Liver (tissue), 10 donors: ENCODE measurements at places on chromosomes 6 and 20.

GRCh38 chr6:17705428-17705777 is 1.3 kb downstream of the NUP153 start:
- DNase-seq: peak; percentile 53

GRCh38 chr20:62768551-62769287 is 27.6 kb upstream of the MRGBP start:
- no peak for DNase-seq

GRCh38 chr6:96760153-96760687 is 77.1 kb downstream of the GPR63 start:
- no peak for DNase-seq

DNA sequence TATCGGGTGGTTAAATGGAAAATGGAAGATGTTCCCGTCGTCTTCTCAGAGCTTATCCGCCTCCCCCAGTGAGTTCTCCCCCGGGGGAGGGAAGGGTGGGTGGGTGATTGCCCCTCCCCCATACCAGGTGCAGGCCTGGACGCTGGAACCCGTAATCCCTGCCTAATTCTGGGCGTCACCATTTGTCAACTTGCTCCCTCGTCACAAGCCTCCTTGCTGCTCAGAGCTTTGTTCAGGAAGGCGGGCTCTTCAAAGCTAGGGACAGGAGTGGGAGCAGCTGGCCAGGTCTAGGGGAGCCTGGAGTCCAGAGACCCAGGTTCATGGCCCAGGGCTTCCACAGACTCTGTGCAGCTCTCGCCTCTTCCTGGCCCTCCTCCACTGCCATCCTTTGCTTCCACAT is 25.6 kb downstream of the CDH22 start:
- DNase-seq: no peak

DNA sequence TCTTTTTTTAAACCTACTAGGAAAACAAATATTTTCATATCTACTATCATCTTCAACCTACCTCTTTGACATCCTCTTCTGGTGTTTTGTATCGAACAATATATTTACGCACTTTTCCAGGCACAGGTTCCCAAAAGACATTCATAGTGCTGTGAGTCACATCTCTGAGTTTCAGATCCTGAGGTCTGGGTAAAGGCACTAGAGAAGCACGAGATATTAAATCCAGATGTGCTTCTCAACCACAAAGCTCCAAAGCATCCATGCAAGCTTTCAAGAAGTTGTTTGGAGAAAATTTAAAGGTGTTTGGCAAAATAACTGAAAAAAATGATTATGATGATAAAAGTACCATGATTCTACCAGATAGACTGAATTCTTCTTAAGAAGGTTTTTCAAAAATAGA is 62.7 kb downstream of the COL12A1 start:
- no peak for DNase-seq

DNA sequence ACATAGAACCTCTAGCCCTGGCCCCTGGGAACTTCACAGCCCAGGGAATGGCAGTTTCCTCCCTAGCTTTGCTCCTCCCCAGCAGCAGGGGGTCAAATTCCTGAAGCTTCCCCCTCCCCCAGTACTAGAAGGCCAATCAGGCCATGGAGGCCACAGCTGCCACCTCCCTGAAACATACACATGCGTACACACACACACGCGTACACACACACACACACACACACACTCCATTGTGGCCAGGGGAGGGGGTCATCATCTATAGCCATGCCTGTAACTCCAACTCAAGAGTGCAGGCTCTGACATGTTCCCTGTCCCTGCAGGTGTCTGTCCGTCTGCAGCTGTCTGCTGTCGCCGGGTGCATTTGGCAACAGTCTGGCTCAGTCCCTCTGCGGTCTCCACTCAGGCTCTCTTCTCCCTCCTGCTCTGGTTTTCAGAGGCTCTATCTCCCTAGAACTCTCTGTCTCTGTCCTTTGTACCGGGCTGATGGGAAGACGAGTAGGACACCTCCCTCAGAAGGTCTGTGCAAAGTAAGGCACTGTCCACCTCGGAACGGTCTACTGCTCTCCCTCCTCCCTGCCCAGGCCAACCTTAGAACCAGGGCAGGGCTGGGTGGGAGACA is 1.4 kb downstream of the LRFN2 start:
- no peak for DNase-seq

GRCh38 chr6:167420858-167421766 is 96.2 kb downstream of the TTLL2 start:
- DNase-seq: no peak

DNA sequence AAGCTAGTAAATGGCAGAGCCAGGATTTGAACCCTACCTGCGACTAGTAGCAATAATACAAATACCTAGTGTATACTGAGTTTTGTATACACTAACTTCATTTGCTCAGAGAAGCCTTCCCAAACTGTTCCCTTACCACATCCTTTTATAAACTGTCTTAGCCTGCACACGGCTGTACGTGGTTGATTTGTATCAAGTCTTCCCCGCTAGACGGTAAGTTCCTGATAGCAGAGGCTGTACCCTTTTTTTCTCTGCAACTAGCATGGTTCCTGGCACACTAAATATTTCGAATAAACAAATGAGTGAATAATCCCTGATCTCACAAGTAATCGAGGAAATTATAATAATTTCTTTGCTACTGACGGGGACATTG is 636 bp downstream of the RTF2 start:
- DNase-seq: no peak

GRCh38 chr20:60009826-60010616 is 51.8 kb downstream of the CDH26 start:
- DNase-seq: no peak

- DNase-seq: no peak
These were observed 92.6 kb downstream of the CDC5L start for GRCh38 chr6:44480097-44480541.

DNA sequence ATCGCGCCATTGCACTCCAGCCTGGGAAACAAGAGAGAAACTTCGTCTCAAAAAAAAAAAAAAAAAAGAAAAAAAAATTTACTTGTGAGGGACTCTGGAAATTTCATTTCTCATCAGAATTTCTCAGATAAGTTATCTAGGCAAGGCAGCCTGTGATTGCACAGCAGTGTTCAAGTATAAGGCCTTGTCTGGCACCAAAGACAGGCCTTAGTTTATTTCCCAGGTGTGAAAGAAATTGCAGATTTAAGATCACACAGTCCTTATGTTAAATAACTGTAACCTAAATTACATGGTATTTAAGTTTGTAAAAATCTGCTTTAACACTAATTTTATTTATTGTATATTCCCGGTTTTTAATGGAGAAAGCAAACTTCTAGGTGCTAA is 34.8 kb downstream of the HFE start:
- DNase-seq: no peak

- DNase-seq: no peak
These were observed 160.8 kb downstream of the ZDHHC14 start for GRCh38 chr6:157541618-157542413.
